ENCODE measurements at places on chromosomes 13 and 19. TPM values are rescaled to one million over a fixed set of nuclear protein-coding genes. Genes with fewer than 3 reads are reported as not detected.

DNA sequence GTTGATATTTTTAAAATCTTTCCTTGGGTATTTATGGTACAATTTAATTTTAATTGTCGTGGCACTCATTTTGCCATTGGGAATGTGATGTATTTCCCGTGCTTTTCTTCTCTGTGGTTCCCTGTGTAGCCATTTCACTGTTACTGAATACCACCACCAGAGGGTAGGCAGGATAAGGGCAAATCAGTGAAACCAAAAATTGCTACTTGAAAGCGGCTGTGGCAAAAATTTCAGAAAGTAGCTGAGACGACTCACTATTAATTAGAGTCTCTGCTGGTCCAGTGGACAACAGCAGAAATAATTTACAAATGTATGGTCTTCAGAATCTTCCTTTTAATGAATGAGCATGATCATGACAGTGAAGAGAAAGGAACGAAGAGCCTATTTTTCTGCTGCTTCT lies 34.4 kb upstream of the MIR17HG start:
- no peak for DNase-seq

- peak; percentile 78 for DNase-seq
Measured at GRCh38 chr19:19081642-19082151, 17.9 kb downstream of the SLC25A42 start.

GRCh38 chr13:43516401-43516833 lies 270.4 kb downstream of the ENOX1 start:
- no peak for DNase-seq

DNA sequence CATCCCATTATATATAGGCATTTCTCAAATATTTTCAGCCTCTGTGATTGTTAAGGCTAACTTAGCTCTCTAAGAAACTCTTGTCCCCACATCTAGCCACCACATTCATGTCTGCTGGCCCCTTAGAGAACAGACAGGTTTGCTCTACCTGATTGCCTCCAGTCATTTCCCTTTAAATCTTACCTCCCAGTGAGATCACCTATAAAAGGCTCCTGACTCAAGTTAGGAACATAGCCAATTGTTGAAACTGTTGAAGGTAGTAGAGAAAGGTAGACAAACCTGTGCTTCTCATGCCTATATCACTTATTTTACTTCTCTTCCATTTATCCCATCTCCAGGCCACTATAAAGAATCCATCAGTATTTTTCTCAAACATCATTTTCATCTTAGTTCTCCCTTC lies 771.4 kb downstream of the DIAPH3 start:
- no peak for DNase-seq

DNA sequence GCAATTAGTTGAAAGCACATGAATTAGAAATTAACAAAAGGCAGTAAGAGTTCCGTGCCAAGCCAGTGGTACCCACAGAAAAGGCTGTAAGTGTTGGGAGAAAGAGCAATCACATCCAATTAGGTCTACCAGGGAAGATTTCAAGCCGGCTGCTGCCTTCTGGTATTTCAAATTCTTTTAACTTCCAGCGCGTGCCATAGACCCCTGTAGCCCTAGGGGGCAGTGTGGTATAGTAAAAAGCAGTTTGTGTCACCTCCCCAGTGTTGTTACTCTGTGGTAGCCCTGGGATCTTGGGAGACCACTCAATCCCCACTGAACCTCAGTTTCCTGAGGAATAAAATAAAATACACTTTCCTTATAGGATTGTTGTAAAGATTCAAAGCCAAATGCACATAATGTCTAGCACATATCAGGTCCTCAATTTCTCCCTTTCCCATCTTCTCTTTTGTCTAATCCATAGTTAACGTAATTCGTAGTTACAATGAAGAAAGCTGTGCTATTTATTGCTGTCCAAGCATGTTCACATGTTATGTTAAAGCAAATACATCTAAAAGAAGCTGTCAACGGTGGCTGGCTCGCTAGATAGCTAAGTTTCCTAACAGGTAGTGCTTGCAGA lies 230.2 kb downstream of the TDRD3 start:
- no peak for DNase-seq

DNA sequence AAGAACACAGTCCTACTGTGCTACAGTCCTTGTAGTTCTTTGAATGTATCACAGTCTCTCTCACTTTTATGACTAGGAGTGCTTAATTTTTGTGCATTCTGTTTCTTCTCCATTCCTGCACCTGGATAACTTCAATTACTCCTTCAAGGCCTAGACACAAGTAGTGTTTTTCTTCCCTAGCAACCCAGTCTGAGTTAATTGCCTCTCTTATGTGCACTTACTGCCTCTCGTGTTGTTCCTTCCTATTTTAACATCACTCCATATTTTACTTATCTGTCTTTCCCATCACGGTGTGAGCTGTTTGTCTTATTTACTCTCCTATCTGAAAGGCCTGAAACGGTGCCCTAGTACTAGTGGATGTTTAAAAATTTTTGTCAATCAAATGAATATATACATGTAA lies 101.5 kb downstream of the HS6ST3 start:
- no peak for DNase-seq

GRCh38 chr13:39347926-39348901 lies 254.8 kb downstream of the LHFPL6 start:
- peak; percentile 69 for DNase-seq

DNA sequence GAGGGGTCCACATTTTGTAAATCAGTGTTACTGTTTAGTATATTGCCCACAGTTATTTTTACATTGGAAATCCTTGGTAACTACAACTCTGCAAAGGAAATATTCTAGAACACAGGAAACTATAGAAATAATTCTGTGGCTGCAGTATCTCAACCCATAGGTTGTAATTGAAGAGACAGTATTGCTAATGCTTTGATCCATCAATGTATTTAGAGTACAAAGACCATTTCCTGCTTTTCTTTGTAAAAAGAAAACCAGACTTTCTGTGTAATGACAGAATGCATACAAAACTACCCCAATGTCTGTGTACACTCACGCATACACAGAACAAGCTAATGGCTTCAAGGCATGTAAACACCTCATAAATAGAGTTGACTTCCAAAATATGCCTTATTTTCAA lies 622.1 kb upstream of the ARGLU1 start:
- no peak for DNase-seq

- DNase-seq = no peak
Measured at GRCh38 chr13:83824120-83824519, 58.2 kb downstream of the SLITRK1 start.

GRCh38 chr19:35357867-35358573 lies at the start of gene FFAR3:
FFAR3 (plus strand) TSS chr19:35358460; CDS start chr19:35358891, 431 bp downstream.
- DNase-seq = no peak

- DNase-seq = no peak
Measured at GRCh38 chr19:10826231-10826630, 9.8 kb downstream of the TMED1 start.

DNA sequence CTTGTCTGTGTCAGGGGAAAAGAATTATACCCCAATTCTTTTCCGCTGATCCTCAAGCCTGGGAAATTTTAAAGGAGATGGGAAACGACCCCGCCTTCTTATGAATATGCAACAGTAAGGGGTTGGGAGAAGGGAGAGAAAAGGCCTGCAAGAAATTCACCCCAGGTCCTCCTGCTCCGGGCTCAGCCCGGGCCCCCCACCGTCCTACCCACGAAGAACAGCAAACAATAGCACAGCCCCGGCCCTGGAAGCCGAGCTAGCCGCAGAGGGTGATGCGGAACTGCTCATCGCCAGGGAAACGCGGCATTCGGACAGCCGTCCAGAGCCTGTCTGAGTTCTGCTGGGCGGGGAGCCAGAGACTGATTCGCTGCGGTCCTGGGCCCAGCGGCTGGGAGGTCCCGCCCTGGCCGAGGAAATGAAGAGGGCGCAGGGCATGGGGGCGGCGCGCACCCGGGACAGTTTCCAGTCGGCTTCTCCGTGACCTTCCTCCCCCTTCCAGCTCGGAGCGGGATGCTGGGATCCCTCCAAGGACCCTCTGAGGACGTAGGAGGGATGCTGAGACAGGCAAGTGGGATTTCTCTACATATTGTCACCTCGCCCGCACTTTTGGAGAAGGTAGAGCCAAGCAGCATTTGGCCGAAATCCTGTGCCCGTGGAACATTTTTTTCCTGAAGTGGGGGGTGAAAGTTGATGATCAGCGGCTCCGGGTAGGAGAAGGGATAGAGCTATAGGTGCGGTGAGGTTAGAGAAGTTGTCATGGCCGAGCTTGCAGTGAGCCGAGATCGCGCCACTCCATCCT lies 82.3 kb upstream of the C1QTNF9B start:
- peak; percentile 85 for DNase-seq

GRCh38 chr13:26664876-26665275 lies 95.7 kb downstream of the GPR12 start:
- no peak for DNase-seq

DNA sequence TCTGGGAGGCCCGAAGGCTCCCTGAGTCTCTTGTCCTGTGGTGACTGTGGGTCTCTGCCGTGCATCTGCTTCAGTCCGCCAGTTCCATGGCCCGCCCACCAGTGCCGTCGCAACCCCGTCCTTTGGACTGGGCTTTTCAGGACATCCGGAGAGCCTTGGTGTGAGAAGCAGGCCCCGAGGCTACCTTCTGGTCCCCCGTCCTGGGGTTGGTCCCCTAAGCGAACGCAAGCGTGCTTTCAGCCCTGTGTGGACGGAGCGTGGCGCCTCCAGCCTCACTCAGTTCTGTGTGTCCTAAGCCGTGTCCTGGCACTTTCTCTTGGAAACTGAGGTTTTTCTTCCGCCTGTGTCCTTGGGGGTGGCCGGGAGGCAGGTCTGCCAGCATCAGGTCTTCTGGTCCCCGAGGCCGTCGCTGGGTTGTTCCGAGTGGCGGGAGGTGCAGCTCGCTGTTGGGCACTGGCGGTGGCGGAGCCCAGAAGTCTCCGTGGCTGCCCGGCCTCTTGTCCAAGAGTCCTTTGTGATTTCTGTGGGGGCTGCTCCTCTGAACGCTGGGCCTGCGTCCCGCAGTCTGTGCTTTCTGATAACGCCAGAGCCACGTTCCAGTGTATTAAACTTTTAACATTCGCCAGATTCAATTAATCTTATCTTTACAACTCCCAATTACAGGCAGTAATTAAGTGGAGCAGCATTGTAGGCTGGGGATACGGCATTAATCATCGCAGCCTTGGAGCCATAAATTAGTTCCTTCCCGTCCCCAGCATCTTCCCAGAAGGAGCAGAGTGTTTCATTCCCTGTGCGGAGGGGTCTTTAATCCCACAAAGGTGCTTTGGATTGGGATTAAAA lies 99.5 kb downstream of the KDM4B start:
- no peak for DNase-seq

DNA sequence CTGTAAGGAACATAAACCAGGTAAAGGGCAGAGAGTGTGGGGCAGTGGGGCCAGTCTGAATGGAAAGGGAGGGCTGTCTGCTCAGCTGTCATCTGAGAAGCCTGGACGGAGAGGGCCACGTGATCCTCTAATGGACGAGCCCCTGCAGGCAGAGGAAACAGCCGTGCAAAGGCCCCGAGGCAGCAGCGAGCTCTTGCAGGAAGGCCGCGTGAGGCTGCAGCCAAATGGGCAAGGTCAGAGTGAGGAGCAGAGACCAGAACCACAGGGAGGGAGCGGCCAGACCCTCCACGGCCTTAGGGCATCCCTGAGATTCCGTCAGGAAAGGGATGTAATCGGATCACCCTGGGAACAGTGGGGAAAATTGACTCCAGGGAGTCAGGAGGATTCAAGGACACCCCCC lies 4.4 kb downstream of the LILRB4 start:
- no peak for DNase-seq

DNA sequence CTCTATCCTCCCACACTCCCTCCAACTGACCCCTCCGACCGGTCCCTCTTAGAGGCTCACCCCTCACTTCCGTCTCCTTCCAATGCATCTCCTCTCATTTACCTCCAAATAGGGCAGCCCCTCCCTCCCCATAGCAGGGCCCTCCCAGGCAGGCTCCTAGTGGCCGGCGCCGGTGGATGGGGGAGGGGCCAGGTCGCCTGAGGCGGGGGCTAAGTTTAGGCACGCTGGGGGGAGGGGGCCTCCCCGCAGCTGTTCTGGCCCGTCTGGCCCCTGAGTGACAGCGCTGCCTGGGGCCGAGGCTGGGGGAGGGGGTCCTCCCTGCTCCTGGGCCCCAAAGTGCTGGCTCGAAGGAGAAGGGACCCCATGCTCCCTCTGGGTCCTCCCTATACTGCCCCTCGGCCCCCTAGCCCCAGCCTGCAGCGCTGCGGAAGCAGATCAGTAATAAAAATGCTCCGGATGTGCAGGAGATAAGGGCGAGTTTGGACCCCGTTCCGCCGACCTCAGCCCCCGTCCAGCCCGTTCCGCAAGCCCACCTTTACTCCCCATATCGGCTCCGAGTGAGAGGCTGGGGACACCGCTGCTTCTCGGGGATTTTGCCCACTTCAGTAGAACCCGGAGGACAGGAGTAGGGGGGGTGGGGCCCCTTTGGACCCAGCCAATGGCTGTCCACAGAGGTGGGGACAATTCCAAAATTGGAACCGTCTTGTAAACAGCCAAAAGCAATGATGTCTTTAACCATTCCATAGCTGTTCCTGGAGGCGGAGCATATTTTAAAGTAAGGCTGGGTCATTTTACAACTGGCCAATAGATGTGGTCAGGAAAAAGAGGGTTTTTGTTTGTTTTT lies 4.0 kb downstream of the RTN2 start:
- peak; percentile 67 for DNase-seq

GRCh38 chr19:17766543-17767131 lies 15.4 kb downstream of the FCHO1 start:
- DNase-seq = peak; percentile 88

GRCh38 chr19:57934820-57935665 lies at the start of gene ZNF418:
ZNF418 (minus strand) TSS chr19:57935402; CDS start chr19:57933822, 1,580 bp downstream.
- peak; percentile 74 for DNase-seq

- no peak for DNase-seq
Measured at GRCh38 chr13:49936968-49937273, 781 bp upstream of the SPRYD7 start.

DNA sequence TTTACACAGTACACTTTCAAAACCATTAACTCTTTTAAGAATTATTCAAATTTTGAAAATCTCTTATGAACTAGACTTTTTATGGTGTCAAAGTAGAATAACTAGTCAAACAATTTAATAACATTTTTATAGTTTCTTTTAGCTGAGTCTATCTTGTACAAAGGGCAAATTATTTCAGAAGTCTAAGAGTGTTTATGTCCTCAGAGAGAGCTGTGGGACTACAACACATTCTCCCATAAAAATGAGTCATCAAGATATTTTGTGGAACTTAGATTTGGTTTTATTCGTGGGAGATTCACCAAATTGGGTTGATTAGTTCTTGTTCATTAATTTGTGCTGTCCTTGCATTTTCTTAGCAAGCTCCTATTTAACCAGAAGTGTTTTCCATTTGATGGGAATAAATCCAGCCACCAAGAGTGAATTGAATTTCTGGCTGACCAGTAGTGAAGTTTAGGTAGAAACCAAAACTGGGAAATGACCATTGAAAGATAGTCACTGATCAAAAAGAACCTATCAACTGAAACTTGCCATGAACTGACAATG lies 291.0 kb downstream of the DLEU7 start:
- no peak for DNase-seq

GRCh38 chr13:34312578-34312977 lies 494.6 kb downstream of the RFC3 start:
- DNase-seq = no peak

Gene FAM83E
- total RNA-seq = not detected

Gene KRTDAP
- total RNA-seq = not detected

Gene ABCA7
- 7.7 TPM for total RNA-seq

Gene CAPN12
- not detected for total RNA-seq

Gene SRRM5
- total RNA-seq = 0.16 TPM

Gene ZNF490
- 5.1 TPM for total RNA-seq

Gene DGKH
- 4.8 TPM for total RNA-seq

Gene ZNF284
- total RNA-seq = 1.7 TPM

Gene MATK
- total RNA-seq = 0.43 TPM

Gene MBD3L2
- total RNA-seq = not detected

Gene TCF3
- total RNA-seq = 25.3 TPM

Gene MUC16
- total RNA-seq = 0.05 TPM

Gene PINLYP
- total RNA-seq = 2.2 TPM

Gene UBE2L5
- not detected for total RNA-seq

Measured in Right ventricle myocardium inferior (tissue), 1 donor.